ENCODE measurements at places on chromosomes 5 and 9. TPM values are rescaled to one million over a fixed set of nuclear protein-coding genes. Genes with fewer than 3 reads are reported as not detected.

The LCN1 gene
- not detected for total RNA-seq

The ABLIM3 gene
- 53.1 TPM for total RNA-seq

The CACNA1B gene
- total RNA-seq, result 39.9 TPM

The SLC36A2 gene
- total RNA-seq, result not detected

The SPATA31A3 gene
- total RNA-seq, result not detected

The TLN1 gene
- total RNA-seq, result 24.9 TPM

The SEMA6A gene
- total RNA-seq, result 59.1 TPM

The GLDC gene
- total RNA-seq, result 26.3 TPM

The FOXD1 gene
- 2.1 TPM for total RNA-seq

The SH3TC2 gene
- 0.92 TPM for total RNA-seq

The HSPA4 gene
- 139 TPM for total RNA-seq

The GMCL2 gene
- total RNA-seq, result not detected

The SLC36A3 gene
- total RNA-seq, result not detected

The GFI1B gene
- 0.23 TPM for total RNA-seq

The SPAAR gene
- 0.46 TPM for total RNA-seq

The MEIKIN gene
- total RNA-seq, result 0.46 TPM

The TGFBR1 gene
- total RNA-seq, result 66.7 TPM

The FRRS1L gene
- total RNA-seq, result 132 TPM

The BARHL1 gene
- total RNA-seq, result 0.69 TPM

The INSL4 gene
- total RNA-seq, result not detected

The MSX2 gene
- 0.69 TPM for total RNA-seq

The SLC6A3 gene
- total RNA-seq, result 12.5 TPM

The CKMT2 gene
- total RNA-seq, result 4.2 TPM

The LHX6 gene
- 22.1 TPM for total RNA-seq

The TMEM215 gene
- 9.0 TPM for total RNA-seq

The TLX3 gene
- total RNA-seq, result not detected

The PPP2R2B gene
- total RNA-seq, result 134 TPM

The ADAMTSL1 gene
- total RNA-seq, result 27.2 TPM

The HMGCS1 gene
- total RNA-seq, result 570 TPM

The ARL14EPL gene
- not detected for total RNA-seq

All from diencephalon (tissue), 1 donor.